ENCODE measurements at places on chromosomes 1 and 21.

DNA sequence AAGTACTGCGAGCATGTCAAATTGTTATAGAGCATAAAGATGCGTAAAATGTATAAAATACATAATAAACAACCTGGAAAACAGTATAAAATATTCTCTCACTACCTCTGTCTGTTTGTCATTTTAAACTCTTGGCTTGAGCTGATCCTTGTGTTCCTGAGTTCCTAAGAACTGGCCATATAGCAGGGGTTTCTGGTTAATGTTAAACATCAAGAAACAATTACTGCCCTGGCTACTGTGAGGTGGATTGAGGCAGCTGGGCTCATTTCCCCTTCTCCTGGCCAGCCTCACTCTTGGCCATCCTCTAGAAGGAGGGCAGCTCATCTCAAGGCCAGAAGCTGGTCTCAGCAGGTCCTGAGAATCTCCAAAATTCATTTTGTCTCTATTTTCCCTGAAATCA, 297.3 kb upstream of the USP24 start:
- DNase-seq: no peak

GRCh38 chr1:196558411-196558810, 49.8 kb downstream of the KCNT2 start:
- no peak for DNase-seq

GRCh38 chr1:203046984-203047630, 20.8 kb downstream of the PPFIA4 start:
- DNase-seq: no peak

DNA sequence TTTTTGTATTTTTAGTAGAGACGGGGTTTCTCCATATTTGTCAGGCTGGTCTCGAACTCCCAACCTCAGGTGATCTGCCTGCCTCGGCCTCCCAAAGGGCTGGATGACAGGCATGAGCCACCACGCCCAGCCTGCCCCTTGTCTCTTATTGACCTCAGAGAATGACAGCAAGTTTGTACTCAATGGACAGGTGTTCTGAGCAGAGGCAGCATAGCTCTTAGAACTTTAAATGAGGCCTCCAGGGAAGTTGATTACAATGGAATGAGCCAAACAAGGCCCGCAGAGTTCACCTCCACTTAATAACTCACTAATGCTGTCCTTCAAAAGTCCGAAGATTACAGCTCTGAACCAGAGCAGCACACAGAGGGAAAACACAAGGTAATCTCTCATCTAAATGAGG, 10.9 kb downstream of the TMPRSS2 start:
- no peak for DNase-seq

DNA sequence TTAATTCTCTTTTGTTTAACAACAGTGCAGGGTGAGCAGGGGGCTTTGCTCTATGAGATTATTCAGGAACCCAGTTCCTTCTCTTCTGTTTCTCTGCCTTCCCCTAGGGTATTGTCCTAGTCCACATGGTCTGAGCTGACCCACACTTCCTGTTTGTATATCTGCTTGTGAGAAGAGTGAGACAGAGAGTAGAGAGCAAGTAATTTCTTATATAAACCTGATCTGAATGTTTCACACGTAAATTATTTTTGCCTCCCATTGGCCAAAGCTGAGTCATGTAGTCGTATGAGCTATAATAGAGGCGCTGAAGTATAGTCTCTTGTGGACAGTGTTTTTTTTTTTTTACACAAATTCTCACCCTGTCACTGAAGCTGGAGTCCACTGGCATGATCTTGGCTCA, 134.2 kb upstream of the SERTAD4 start:
- no peak for DNase-seq

- no peak for DNase-seq
These were observed 251.2 kb downstream of the RRAGC start for GRCh38 chr1:38608202-38608864.

DNA sequence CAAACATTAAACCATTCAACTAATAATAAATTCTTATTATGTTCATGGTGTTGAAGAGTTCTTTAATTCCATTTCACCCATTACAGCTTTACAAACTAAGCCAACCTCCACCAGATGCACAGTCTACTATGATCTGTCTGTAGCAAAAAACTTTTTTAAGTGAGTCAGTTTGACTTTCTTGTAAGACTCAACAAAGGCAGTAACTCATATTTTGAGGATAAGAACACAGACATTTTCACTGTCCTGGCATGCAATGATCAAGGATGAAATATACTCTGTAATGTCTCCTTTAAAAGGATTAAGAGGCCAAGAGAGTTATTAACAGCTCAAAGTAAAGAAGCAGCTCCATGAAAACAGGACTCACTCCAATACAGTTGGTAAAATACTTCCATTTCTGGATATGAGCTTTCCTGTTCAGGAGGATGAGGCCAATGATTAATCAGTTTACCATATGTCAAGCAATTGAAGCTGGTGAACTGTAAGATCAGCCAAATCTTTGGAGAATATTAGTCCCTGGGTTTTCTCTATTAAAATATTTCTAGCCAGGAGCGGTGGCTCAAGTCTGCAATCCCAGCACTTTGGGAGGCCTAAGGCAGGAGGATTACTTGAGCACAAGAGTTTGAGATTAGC, 20.6 kb downstream of the XKR8 start:
- DNase-seq: no peak

GRCh38 chr1:24939675-24940193, 9.7 kb upstream of the RUNX3 start:
- DNase-seq: no peak

DNA sequence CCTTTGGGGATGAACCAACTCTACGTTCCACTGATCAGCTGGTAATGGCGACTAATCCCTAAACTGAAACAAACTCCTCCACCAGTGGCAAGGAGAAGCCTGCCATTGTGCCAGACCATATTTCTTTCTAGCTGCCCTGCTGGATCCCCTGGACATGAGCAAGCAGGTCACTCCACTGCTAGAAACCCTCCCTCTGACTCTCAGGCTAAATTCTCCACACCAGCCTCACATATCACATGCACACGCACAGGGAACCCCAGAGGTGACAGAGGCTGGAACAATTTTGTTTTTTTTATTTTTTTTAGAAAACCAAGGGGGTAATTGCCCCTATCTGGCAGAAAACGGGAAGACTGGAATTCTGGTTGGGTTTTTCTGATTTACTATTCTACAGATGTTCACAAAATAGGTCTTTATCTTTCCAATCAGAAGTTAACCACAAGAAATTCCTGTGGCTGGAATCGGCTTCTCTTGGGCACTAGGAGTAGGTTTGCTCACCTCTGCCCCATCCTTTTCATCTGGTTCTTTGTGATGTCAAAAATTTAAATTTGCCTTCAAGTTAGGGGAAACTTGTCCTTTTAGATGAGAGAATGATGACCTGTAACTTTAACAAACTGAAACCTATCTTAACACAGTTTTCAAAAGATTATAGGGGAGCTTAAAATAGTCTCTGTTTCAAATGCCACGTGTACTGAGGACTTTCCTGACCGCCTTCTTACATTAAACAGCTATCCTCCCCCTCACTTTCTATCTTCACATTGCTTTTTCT, 258.1 kb downstream of the SDCCAG8 start:
- no peak for DNase-seq

- no peak for DNase-seq
These were observed 62.8 kb downstream of the RHOU start for GRCh38 chr1:228798035-228798434.

GRCh38 chr1:202192770-202193613, 607 bp upstream of the LGR6 start:
- peak; percentile 42 for DNase-seq

- DNase-seq: no peak
These were observed 1.9 kb upstream of the GPR88 start for GRCh38 chr1:100536031-100536430.

GRCh38 chr1:220189750-220190347, 82.4 kb downstream of the RAB3GAP2 start:
- DNase-seq: no peak

DNA sequence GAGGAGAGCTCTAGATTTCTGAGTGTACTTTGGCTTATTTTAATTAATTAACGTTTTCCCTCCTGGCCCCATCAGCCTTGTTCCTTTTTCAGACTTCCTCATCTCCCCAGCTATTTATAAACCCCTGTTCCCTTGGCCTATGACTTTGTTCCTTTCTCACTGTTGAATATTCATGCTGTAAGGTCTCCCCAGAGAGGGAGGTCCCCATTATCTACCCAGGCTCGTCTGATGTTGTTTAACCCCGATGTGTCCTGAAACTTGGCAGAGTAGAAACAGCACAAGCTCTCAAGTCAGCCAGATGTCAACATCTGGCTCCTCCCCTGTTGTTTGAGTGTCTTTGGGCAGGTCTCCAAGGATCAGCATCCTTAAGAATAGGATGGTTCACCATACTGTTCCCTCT, 153.6 kb downstream of the HIVEP3 start:
- DNase-seq: no peak

- DNase-seq: no peak
These were observed 37.4 kb downstream of the PCAT6 start for GRCh38 chr1:202848191-202848542.

GRCh38 chr1:214364386-214364785, 83.4 kb downstream of the SMYD2 start:
- no peak for DNase-seq

GRCh38 chr1:10196976-10197375, 13.4 kb upstream of the KIF1B start:
- DNase-seq: no peak

GRCh38 chr1:163258181-163258580, 55.5 kb upstream of the RGS5 start:
- no peak for DNase-seq

DNA sequence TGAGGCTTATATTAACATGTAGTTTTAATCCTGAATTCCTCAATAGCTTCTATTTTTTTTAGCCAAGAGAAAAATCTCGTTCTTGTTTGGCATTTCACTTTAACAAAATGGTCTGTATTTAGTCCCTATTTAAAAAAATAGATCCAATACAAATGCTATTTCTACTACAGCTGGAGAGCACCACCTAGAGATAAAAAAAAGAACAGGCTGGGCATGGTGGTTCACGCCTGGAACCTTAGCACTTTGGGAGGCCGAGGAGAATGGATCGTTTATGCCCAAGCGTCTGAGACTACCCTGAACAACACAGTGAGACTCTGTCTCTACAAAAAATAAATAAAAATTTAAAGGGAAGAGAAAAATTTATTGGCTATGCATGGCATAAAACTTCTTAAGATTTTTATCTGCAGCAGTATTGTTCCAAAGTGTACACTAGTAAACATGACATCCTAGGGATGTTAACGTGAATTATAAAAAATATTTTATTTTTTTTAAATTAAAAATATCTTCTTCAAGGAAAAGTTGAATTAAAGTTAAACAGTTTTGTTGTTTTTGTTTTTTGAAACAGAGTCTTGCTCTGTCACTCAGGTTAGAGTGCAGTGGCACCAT, 4.4 kb downstream of the ST7L start:
- no peak for DNase-seq

DNA sequence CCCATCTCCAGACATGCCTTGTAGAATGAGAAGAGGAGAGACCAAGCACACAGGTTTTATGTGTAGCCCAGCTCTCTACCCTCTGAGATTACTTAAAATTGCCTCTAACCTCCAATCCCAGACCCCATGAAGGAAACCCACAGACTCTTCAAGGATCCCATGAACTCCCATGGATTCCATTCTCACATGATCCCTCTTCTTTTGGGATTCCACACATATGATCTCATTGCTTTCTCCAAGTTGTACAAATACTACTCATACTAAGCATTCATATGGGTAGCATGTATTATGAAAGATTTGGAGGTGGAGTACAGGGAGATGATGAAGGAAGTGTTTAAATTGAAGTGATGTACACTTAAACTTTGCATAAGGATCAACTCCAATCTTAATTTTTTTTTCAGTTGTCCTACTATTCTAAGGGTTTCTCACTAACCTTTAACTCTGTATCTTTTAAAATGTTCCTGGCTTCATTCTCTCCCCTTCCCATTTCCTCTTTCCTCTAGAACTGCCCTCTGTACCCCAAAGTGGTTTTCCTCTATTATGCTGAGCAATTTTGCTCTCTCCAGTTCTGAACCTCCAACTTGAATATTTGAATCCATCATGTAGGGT, 41.6 kb downstream of the MFSD2A start:
- DNase-seq: no peak

- no peak for DNase-seq
These were observed 37.5 kb downstream of the PGM1 start for GRCh38 chr1:63630666-63631065.

GRCh38 chr1:77056525-77056924, 162.7 kb downstream of the PIGK start:
- DNase-seq: no peak

DNA sequence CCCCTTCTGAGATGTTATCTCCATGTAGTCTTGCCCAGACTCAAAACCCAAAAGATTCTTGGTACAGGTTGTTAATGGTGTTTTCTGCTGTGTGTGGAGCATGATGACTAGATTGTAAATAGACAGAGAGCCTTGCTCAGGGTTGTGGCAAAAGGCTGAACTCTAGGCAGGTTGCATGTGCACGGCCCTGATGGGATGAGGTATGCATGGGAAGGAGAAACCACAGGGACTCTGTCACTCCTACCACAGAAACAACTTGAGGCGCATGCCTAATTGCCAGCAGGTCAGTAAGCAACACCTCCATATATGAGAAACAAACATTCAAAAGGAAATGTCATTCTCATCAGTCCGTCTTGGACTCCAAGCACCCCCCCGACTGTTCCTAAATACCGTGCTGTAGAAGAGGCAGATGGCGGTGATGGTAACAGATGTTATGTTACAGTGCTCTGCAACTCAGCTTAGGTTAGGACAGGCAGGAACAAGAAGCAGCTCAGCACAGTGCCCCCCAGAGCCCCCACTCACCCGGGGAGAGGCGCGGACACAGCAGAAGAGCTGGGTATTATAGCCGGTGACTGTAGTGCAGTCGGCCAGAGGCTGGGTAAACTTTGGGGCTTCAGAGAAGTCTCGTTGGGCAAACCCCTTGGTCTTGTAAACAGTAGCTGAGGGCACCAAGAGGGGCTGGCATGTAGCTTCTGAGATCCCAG, 10.9 kb downstream of the MYBPHL start:
- no peak for DNase-seq

- no peak for DNase-seq
These were observed 286.3 kb upstream of the C1orf105 start for GRCh38 chr1:172134087-172134731.

DNA sequence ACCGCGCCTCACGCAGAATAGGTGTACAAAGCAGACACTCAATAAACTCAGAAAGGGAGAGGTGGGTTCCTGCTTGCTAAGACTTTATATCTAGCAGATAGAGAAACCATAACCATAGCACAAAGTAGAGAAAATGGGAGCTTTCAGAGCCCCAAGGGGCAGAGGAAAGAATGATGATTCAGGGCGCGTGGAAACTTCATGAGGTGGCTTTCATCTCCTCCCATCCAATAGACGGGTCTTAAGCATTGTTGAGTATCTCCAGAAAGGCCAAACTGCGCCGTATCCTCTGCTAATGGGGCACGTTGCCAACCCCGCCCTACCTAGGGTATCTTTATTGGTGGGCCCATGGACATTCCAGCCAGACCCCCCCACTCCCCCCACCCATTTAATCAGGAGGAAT, 778 bp upstream of the MIXL1 start:
- DNase-seq: no peak

DNA sequence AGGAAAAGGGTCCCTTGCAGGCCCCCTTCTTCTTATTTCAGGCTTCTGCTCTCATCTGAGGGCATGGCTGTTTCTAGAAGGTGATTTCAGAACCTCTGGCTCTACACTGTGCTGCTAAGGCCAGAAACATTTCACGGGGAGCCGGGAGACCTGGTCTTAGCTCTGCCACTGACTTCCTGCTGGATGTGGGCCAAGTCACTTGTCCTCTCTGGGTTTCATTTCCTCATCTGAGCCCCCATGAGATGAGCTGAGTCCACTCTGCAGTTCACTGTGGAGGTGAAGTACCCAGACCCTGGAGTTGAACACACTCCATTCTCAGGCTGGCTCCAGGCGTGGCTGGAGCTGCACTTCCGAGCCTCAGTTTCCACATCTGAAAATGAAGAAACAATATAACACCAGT, 2.1 kb downstream of the PADI1 start:
- DNase-seq: no peak

GRCh38 chr1:167683226-167683625, 38.6 kb upstream of the MPZL1 start:
- DNase-seq: no peak

Data from activated CD4-positive, CD25-positive, alpha-beta regulatory T cell (primary cell).